ENCODE measurements at places on chromosomes 13 and 19. TPM values are rescaled to one million over a fixed set of nuclear protein-coding genes. Genes with fewer than 3 reads are reported as not detected.

Gene SIGLEC5
- total RNA-seq: not detected

Gene TARM1
- not detected for total RNA-seq

Gene ZNF708
- 53.2 TPM for total RNA-seq

Gene NFILZ
- total RNA-seq: not detected

Gene SLC6A16
- total RNA-seq: 0.31 TPM

Gene HIF3A
- 70.5 TPM for total RNA-seq

Gene ZNF180
- 10.5 TPM for total RNA-seq

Gene TRPC4
- 1.9 TPM for total RNA-seq

Gene SH2D3A
- 25.6 TPM for total RNA-seq

Gene ZNF726
- total RNA-seq: 0.58 TPM

Gene IGSF23
- total RNA-seq: not detected

Gene CCDC70
- total RNA-seq: not detected

Gene C1QTNF9B
- total RNA-seq: 0.28 TPM

Gene ACTMAP
- 10.3 TPM for total RNA-seq

Gene PSG2
- total RNA-seq: not detected

Gene ZNF382
- 11.5 TPM for total RNA-seq

Gene ZNF99
- 0.03 TPM for total RNA-seq

Gene RFPL4A
- not detected for total RNA-seq

Gene ATCAY
- 45.7 TPM for total RNA-seq

Gene ZNF302
- 24.8 TPM for total RNA-seq

Gene MYPOP
- 7.9 TPM for total RNA-seq

Gene SIGLEC12
- not detected for total RNA-seq

Gene KATNAL1
- 14.3 TPM for total RNA-seq

Gene ZNF534
- total RNA-seq: not detected

Gene MADCAM1
- total RNA-seq: 1.0 TPM

Gene SKA3
- total RNA-seq: 65.9 TPM

Gene ERICH6B
- not detected for total RNA-seq

Gene C19orf81
- total RNA-seq: 23.2 TPM

Gene C19orf44
- 5.9 TPM for total RNA-seq

Gene HSD17B14
- 5.0 TPM for total RNA-seq

Gene SSC5D
- total RNA-seq: 1.2 TPM

Gene ZNF816
- total RNA-seq: 17.0 TPM

Gene PRTN3
- 2.4 TPM for total RNA-seq

Gene NXNL1
- not detected for total RNA-seq

Gene LMTK3
- 5.7 TPM for total RNA-seq

Gene CYP2A7
- total RNA-seq: not detected

Gene KRTDAP
- total RNA-seq: not detected

Gene ADGRE2
- total RNA-seq: 2.4 TPM

Gene CLDND2
- not detected for total RNA-seq

Gene ZNF878
- 16.4 TPM for total RNA-seq
